ENCODE measurements at places on chromosomes 16 and 17.

DNA sequence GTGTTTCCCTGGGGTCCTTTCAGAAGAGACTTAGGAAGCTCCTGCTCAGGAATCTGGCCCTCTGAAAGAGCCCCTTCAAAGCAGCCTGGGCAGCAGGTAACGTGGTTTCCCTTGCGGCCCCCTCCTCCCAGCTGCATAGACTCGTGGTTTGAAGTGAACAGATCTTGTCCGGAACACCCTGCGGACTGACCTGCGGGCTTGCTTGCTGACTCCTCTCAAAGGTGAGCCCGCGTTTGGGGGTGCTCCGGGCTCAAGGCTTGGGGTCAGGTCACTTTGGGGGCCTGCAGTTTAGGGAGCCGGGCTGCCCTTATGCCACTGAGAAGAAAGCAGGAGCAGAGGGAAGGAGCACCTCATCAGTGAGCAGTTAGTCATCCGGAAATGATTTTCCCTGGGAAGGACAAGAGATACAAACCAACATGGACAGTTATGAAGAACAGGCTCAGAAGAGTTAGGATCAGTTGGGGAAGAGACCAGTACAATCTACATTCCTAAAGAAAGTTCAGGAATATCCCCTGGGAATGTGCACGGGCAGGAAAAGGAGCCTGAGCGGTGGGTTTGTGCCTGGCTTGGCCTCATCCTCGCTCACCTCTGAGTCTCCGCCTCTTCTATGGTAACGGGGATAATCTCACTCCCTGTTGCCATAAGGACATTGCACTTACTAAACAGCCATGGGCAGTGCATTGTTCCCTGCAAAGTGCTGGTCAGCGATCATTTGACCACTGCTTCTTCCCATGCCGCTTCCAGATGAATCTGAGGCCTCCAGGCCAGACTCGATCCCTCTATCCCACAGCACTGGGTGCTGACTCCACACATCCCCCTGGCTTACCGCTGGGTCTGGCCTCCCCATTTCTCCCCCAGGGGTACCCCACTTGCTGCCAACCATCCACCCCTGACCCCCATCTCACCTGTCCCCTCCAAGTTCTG is 10.0 kb downstream of the LDHD start:
- DNase-seq: no peak

GRCh38 chr16:84298376-84298899 is 3.8 kb downstream of the WFDC1 start:
- no peak for DNase-seq

DNA sequence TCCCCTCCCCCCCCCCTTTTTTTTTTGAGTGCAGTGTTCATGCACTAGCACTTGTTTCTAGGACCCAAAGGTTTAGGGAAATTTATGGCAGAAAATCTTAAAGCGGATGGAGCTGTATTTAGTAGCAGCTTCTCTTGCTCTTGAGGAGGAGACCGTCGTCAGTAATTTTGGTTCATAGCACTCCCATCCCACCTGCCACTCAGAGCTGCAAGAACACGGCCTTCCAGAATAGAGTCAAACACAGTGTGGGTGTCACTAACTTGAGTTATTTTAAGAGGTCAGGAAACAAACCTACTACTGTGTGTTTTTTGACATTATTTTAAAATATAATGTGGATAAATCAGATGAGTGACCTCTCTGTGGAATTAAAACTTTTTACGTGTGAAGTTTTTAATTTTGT is 37.3 kb downstream of the SEC14L1 start:
- DNase-seq: no peak

DNA sequence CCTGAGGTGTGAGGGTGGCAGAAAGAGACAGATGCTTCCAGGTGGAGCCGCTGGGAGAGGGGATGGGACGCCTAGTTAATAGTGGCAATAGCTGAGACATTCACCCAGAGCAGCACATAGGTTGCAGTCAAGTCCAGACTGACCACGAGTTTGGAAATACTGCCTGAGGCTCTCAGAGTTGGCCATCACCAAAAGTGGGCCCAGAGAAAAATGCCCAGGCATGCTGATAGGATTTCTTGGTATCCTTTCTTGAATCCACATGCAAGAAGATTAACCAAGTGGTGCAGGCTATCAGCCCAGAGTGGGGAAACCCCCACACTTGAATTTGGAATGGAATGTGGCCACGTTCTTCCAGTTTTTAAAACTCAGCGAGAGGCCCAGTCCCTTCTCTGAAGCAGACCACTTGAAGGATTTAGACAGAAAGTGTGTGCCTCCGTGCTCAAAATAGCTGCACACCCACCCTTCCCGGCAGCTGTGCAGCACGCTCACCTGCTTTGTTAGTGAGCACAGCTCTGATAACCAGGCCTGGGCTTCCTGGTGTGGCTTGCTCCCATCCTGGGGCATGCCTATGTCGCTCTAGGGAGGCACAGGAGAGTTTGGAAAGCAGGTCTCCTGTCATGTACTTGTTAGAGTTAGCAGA is 35.7 kb downstream of the PLD6 start:
- DNase-seq: no peak

GRCh38 chr17:62705156-62705777 is 77.8 kb downstream of the MRC2 start:
- no peak for DNase-seq

DNA sequence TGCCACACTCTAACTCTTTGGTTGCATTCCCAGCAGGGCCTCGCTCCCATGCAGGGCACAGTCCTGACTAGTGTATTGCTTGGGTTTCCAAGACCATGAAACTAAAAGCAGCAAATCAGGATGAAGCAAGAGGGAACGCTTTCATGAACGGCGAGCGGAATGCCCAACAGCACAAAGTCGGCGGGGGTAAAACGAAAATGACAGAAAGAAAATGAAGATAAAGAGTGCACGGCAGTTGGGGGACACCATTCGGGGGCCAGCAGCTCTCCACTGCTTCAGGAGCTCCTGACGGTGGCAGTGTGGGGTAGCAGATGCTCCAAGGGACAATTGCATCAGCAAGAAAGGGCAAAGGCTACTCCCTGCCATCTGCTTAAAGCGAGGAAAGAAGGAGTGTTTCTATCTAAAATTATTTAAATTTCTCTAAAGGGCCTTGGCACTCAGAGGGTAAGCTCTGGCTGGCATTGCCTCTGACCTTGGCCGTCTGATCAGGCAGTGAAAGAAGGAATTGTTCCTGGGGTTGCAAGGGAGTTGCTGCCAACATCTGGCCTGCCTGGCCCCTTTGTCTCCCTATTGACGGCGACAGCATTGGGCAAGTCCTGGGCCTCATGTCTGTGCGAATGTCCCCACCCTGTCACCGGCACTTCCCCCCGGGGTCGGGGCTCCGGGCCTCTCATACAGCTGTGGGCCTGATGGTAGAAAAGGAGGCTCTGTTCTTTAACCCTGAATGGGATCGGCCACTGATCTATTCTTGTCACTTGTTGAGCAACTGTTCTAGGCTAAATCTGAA is 138.2 kb downstream of the CMIP start:
- no peak for DNase-seq

DNA sequence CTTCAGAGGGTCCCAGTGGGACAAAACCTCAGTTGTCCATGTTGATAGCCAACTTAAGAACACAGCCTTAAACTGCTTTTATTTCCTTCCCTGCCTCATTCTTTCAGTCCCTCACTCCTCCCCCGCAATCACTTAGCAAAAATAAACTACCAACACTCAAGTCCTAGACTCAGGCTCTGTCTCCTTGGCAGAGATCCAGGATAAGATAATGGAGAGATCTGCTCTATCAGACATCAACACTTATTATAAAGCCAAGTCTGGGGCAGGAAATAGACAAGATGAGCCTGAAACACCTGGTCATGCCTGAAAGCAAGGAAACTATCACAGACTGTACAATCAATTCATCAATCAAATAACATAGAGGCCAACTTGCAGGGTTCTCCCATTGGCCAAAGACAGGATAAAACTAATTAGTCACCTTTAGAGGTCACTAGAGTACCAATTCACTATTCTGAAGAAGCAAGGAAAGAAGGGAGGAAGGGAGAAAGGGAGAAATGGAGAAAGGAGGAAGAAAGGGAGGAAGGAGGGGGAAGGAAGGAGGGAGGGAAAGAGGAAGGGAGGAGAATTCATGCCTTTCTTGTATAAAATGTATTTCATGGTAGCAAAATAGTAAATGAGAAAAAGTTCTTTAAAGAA is 15.7 kb downstream of the HYDIN start:
- no peak for DNase-seq

DNA sequence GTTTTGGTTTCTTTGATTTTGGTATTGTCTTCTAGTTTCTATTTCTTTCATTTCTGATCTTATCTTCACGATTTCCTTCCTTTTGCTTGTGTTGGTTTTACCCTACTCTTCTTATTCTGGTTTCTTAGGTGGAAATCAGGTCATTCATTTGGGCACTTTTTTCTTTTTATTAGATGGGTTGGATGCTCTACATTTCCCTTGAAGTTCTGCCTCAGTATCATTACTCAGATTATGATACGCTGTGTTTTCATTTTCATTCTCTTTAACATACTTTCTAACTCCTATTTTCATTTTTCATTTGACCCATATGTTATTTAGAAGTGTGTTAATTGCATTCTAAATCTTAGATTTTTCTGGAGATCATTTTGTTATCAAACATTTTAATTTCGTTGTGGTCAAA is 108.6 kb downstream of the IRF8 start:
- no peak for DNase-seq

GRCh38 chr17:750431-751037 is 1.5 kb downstream of the GEMIN4 start:
- DNase-seq: no peak

DNA sequence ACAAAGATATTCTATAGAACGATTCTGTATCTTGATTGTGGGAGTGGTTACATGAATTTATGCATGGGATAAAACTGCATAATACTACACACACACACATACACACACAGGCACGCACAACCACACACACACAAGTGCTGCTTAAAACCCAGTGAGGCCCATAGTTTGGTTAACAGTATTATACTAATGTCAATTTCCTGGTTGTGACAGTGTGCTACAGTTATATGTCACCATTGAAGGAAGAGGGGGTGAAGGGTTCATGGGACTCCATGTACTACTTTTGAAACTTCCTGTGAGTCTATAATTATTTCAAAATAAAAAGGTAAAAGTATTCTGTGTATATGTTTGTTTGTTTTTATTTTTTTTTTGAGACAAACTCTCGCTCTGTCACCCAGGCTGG is 8.1 kb downstream of the ZC3H7A start:
- DNase-seq: no peak

GRCh38 chr17:37089956-37090355 is 141.2 kb downstream of the AATF start:
- no peak for DNase-seq

GRCh38 chr17:41532947-41533570 is 5.0 kb upstream of the KRT19 start:
- no peak for DNase-seq

DNA sequence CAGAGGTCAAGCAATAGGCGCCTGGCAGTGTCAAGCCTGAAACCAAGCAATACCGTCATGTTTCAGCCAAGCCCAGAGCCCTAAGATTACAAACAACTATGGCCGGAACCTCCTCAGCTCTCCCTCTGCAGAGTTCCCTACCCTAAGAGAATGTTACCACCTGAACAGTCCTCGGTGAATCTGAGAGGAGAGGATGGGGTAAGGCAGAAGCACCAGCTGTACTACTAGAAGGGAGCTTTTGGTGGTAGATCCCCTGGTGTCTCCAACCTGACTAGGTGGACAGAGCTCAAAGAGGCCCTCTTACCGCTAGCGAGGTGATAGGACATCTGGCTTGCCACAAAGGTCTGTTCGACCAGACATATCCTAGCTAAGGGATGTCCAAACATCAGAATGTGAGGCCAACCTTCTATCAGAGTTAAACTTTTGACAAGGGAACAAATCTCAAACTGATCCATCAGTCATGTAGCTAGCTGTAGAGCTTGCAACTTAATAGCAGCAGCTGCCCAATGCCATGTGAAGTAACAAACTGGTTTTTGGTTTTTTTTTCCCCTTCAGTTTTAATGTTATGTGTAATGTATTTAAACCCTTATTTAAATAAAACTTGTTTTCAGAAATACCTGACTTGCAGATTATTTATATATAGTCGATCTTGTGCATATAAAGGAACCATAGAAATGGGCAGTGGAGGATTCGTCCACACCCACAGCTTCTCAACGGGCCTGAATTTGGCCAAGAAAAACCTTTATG is 2.5 kb downstream of the EIF1 start:
- DNase-seq: no peak

GRCh38 chr17:75468291-75468754 is 11.9 kb downstream of the TMEM94 start:
- no peak for DNase-seq

GRCh38 chr16:49597796-49598195 is 224.2 kb downstream of the C16orf78 start:
- DNase-seq: no peak

DNA sequence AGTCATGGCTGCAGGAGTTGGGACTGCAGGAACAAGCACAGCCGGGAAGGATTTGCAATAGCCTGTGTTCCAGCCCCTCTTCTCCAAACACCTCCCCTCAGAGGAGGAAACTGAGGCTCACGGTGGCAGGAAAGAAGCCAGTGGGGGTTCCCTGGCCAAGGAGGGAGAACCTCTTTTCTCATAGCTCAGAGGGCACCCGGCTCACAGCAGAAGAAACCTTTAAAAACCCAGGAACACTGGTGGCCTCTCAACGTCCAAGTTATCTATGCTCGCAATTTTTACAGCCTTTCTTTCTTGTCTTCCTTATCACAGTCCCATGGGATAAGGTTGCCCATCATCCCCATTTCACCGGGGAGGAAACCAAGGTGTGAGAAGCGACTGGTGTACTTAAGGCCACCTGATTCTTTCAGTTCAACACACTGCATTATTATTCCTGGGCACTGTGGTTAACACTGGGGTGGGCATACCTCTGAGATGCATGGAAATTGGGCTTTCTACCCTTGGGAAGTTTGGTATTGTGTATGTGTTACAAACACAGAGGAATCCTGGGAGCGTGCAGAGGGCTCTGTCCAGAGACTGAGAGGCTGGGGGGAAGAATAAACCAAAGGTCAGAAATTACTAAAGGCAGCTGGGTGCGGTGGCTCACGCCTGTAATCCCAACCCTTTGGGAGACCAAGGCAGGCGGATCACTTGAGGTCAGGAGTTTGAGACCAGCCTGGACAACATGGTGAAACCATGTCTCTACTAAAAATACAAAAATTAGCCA is 791 bp upstream of the ZNF629 start:
- no peak for DNase-seq

GRCh38 chr17:67436233-67436632 is 59.2 kb downstream of the PITPNC1 start:
- no peak for DNase-seq

- DNase-seq: no peak
Measured at GRCh38 chr17:77619326-77619725, 339.2 kb upstream of the TNRC6C start.
